ENCODE measurements at places on chromosomes 6 and 20. TPM values are rescaled to one million over a fixed set of nuclear protein-coding genes. Genes with fewer than 3 reads are reported as not detected.

The MAP7 gene
- 1.2 TPM for total RNA-seq

The TMC2 gene
- total RNA-seq, result not detected

The SASH1 gene
- total RNA-seq, result 2.9 TPM

The OGFR gene
- total RNA-seq, result 52.6 TPM

The PTCHD4 gene
- total RNA-seq, result not detected

The COL9A3 gene
- not detected for total RNA-seq

The ASIP gene
- not detected for total RNA-seq

The PRR18 gene
- total RNA-seq, result not detected

The CPXM1 gene
- total RNA-seq, result 0.63 TPM

The FAM83B gene
- total RNA-seq, result not detected

The AVP gene
- total RNA-seq, result not detected

The STMND1 gene
- total RNA-seq, result 0.37 TPM

The NUS1 gene
- 34.5 TPM for total RNA-seq

The OPRM1 gene
- not detected for total RNA-seq

The EFHC1 gene
- total RNA-seq, result 3.7 TPM

The SNAP25 gene
- 0.13 TPM for total RNA-seq

The SGK2 gene
- 2.9 TPM for total RNA-seq

The PAX1 gene
- not detected for total RNA-seq

The PGC gene
- total RNA-seq, result not detected

The CALHM5 gene
- not detected for total RNA-seq

The PTPN1 gene
- 68.3 TPM for total RNA-seq

The CLVS2 gene
- not detected for total RNA-seq

The KCNQ5 gene
- 8.5 TPM for total RNA-seq

The GSTA2 gene
- total RNA-seq, result not detected

Data from activated T-helper 17 cell treated with anti-CD3 and anti-CD28 coated beads, Interleukin-2, amount 50 U/mL, for 72 hours (primary cell).